Kidney tubule cell (primary cell): ENCODE measurements at places on chromosomes 7 and 10.

DNA sequence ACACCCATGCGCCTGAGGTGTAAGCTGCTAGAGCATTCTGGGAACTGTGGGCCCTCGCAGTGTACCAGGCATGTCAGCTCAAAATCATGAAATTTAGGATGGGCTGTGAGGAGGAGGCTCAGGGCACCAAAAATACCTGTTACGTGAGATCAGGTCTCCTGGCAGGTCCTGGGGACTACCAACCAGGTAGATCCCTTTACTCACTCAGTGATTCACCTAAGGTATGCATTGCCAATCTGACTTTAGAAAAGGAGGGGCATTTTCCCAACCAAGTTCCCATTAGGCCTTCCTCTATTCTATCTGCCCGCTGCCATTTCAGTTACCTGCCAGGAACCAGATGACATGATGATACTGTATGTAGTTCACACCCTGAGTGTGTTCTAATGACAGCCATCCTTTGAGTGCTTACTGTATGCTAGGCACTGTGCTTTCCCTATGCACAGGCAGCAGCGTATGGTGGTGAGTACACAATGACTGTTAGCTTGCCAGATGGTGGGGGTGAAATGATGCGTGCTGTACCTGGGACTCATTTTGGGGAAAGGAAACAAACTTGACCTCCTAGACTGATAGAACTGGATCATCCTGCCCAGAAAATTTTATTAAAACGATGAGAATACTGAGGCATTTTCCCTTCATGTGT is 62.0 kb downstream of the CFAP58 start:
- DNase-seq: peak; percentile 59

- no peak for DNase-seq
Observed at GRCh38 chr7:67512481-67512880, 515.8 kb downstream of the TYW1 start.

- DNase-seq: peak; percentile 64
Observed at GRCh38 chr10:99346247-99346646, 17.1 kb downstream of the CNNM1 start.

DNA sequence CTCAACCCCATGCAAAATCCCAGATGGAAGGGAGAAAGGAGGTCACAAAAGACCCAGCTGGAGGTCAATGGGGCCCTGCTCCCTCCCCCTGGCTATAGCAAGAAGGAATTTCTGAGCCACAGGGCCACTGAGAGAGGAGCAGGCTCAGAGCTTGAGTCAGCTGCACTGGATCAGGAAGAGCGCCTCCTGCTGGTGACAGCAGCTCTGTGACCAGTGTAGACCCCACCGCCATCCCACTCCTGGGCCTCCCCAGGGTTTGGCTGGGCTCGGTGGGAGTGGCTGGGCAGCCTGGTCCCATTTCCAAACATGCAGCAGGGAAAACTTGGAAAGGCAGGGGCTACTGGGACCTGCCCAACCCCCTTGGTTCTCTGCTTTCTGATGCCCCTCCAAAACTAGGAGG is 31.5 kb upstream of the PRLHR start:
- no peak for DNase-seq

DNA sequence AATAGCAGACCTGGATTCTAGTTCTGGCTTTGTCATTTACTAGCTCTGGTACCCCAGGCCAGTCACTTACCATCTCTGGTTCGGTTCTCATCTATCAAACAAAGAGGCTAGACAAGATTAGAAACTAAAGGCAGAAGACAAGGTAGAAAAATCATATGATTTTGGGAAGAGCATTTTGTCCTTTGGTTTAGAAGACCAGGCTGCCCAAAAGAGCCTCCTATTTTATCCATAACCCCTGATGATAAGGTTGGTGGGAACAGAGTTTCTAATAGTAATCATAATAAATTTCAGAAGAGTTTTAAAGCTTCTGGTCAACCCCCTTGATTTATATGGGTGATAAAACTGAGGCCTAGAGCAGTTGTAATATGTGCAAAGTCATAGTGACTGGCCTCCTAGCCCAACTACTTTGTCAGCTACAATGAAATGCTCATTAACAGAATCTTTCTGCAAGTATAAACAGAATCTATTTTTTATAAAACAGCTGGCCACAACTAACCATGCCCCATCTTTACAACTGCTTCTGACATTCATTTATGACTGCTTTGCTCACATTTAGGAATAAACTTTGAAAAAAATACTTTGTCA is 23.4 kb downstream of the COX15 start:
- no peak for DNase-seq

DNA sequence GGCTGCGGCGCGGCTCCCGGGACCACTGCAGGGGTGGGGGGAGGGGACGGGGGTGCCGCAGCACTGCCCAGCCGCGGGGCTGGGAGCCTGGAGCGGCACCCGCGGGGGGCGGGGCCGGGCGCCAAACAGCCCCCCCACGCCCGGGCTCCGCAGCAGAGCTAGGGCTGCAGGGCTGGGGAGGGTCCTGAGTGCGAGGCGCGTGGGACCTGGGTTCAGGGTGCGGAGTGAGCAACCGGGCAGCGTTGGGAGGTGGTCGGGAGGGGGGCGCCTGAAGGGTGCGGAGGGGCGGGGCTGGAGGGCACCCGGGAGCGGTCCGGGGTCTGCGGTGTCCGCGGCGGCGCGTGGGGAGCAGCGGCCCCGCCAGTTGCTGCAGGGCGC is 528 bp downstream of the CAMK2G start:
- DNase-seq: no peak

GRCh38 chr10:120760253-120760652 is 90.9 kb upstream of the WDR11 start:
- no peak for DNase-seq

GRCh38 chr10:10644008-10644646 is 373.5 kb upstream of the CELF2 start:
- no peak for DNase-seq

GRCh38 chr10:34192646-34193045 is 622.5 kb downstream of the PARD3 start:
- no peak for DNase-seq

GRCh38 chr10:6956562-6956961 is 376.5 kb upstream of the PRKCQ start:
- no peak for DNase-seq

DNA sequence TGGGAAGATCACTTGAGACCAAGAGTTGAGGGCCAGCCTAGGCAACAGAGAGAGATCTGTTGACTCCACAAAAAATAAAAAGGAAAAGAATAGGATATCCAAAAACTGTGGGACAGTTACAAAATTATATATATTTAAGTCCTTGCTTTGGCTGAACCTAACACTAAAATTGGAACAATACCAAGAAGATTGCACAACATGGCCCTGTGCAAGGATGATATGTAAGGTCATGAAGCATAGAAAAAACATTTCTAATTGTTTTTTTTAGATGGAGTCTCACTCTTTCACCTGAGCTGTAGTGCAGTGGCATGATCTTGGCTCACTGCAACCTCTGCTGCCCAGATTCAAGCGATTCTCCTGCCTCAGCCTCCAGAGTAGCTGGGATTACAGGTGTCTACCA is 139.0 kb downstream of the TPST1 start:
- no peak for DNase-seq

- no peak for DNase-seq
Observed at GRCh38 chr10:17265468-17265867, 37.4 kb downstream of the VIM start.

GRCh38 chr7:12637328-12637727 is 50.1 kb upstream of the ARL4A start:
- no peak for DNase-seq

GRCh38 chr10:103772096-103772845 is 83.1 kb downstream of the SH3PXD2A start:
- peak; percentile 80 for DNase-seq

- DNase-seq: peak; percentile 47
Observed at GRCh38 chr7:153935095-153935494, 117.1 kb upstream of the DPP6 start.

DNA sequence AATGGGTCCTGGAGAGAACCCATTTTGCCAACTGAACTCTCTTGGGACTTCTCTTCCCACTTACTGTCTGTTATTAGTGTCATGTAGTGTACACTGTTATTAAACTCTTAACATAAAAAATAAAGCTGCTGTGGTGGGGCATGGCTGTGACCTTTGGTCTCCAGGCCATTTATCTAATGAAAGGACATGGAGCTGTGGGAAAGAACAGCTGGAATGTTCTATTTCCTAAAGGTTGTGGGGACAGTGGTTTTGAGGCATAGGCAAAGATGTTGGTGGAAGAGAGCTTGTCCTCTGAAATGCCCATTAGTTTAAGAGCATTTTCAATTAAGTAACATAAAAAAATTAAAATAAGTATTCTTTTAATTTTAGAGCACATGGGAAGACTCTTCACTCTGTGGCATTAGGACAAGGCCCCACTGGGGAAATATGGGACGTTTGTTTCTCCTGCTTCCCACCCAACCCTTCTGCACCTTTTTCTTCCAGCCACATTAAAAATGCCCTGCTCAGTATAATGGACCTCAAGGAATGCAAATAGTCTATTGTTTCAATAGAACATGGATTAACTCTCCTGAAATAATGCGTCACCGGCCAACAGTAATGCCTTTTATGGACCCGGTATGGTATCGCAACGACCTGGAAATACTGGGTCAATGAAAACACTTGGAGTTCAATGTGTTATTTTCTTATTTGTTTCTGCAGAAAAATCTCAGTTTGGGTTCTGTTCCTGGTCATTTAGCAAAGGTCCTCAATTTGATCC is 149.6 kb downstream of the BUB3 start:
- no peak for DNase-seq

- no peak for DNase-seq
Observed at GRCh38 chr7:5631152-5631551, 150.3 kb downstream of the RNF216 start.

- DNase-seq: no peak
Observed at GRCh38 chr10:60809157-60809556, 30.9 kb downstream of the CDK1 start.

GRCh38 chr10:24701447-24701846 is 22.2 kb downstream of the ARHGAP21 start:
- DNase-seq: no peak

GRCh38 chr10:43890124-43890523 is 241.4 kb upstream of the ZNF32 start:
- DNase-seq: peak; percentile 54

GRCh38 chr7:84058311-84059076 is 136.1 kb downstream of the SEMA3A start:
- DNase-seq: peak; percentile 67

- no peak for DNase-seq
Observed at GRCh38 chr7:6652446-6653011, 15.4 kb downstream of the ZNF316 start.

DNA sequence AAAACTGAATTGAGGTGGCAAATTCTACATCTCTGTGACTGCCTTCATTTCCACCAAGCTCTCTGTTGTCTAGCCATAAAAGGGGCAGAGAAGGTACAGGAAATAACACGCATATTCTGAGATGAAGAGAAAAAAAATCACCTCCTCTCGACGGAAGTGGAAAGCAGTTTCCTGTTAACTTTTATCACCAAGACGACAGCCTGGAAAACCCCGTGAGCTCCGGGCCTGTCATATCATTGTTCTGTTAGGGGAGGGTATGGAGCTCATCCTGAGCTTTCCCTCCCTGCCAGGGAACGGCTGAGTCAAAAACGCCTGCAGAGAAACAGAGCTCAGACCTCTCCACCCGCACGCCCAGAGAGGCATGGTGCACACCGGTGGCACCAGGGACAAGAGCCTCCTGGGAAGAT is 200.3 kb downstream of the PRPF18 start:
- peak; percentile 93 for DNase-seq

DNA sequence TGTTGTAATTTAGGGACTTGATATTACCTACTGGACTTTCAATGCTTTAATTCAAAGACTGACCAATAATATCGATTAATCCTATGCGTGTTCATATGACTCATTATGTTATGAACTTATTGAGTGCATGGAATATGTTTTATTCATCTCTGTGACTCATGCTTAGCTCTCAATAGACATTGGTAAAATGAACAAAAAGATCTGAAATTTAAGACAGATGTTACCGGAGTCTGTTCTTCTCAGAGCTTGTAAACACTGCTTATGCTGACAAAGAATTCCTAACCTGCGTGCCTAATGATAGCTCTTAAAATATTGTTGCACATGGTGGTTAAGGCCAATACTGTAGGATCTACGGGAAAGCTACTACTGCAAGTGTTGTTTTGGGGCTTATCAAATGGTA is 131.5 kb upstream of the ACBD5 start:
- DNase-seq: no peak

DNA sequence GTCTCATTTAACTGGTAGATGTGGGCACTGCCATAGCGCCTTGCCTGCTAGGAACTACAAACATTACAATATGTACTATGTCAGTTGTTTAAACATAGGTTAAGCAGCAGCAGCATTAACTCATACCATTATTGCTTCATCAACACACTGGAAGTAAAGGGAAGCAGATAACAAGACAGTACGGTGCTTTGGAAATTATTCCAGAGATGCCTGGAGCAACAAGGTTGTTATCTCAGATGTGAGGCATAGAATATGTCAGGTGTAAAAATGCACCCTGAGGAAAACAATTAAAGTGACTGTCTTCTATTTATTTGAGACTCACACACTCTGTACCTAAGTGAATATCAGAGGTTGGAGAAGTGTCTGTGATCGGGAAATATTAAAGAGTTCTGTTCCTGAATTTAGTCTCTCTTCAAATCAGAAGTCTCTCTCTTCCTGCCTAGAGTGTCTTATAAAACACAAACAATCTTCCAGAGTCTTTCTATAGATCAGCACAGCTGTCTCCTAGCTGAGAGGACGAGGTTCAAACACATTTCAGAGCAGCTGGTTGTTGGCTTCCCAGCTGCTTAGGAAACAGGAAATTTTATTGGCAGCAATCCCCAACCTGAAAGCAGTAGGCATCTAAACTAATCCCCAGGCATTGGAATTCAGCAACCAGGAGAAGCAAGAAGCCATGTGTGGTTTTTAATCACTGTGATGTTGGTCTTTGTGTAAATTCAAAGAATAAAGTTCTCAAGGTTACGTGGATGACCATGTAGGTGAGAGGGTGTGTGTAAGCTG is 994.4 kb upstream of the LRRTM3 start:
- no peak for DNase-seq

GRCh38 chr10:23081221-23081750 is 14.1 kb upstream of the MSRB2 start:
- DNase-seq: no peak

DNA sequence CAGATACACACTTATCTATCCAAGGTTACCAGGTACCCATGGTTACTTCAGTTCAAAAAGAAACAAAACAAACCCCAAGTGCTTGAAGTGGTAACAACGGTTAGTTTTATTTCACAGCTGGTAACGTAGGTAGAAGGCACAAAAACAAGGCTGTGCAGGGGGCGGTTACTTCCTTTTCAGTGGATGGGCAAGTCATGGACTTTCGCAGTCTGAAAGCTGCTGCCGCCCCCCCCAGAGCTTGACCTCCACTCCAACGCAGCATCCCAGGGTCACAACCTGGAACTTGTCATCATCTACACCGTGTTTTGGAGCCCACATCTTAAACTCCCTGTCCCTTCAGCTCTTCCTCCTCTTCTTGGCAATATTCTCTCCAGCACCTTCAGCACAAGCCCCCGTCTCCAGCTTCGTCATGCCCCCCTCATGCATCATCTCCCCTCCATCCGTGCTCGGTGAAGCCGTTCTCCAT is 181.2 kb upstream of the ITGB1 start:
- DNase-seq: peak; percentile 58

DNA sequence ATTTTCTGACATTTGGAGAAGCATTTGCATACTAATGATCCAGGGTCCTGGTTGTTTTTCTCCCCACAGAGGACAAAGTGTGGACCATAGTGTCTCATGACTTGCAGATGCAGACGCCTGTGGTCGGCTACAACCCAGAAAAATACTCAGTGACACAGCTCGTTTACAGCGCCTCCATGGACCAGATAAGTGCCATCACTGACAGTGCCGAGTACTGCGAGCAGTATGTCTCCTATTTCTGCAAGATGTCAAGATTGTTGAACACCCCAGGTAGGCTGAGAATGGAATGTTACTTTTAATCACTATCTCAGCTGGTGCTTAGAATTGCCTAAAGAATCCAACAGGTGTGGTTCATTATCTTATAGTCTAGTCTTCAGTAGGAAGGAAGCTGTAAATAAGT is 951.5 kb upstream of the C7orf33 start:
- no peak for DNase-seq
